NCI-H69 (cell line): ENCODE measurements at places on chromosomes 5 and 9.
A peak's percentile ranks its signal among the peaks of the same experiment; 100 is the strongest.

GRCh38 chr5:100832252-100833230 is 70.5 kb downstream of the ST8SIA4 start:
- DNase-seq = no peak

DNA sequence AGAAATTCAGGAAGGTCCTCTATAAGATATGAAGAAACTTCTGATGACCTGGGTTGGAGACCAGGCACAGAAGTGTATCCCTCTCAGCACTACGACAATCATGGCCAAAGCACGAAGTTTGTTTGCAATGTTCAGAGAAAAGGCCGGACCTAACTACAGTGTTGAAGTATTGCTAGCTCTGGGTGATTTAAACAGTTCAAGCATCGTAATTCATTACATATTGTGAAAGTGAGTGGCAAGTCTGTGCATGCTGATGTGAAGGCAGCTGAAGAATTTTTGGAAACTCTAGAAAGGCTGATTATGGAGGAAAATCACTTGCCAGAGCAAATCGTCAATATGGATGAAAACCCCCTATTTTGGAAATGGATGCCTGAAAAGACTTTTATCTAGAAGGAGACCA is 67.2 kb upstream of the PANK3 start:
- DNase-seq = no peak

DNA sequence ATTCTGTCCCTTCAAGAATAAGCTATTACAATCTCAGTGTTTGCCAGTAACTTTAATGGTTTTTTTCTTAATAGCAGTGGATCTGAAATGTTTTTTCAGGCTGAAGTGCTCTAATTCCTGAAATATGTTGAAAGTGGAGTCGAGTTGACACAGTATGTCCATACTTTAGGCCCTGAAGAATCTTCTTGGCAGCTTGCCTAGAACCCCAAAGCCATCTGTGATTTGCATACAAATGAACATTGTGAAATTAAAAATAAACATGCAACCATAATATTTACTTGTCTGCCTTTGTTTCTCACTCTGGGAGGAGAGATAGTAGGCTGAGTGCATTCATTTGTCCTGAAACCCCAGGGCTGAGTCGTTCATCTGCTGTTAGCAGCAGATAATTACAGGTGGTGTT is 152.7 kb downstream of the ADCY2 start:
- DNase-seq = peak; percentile 45

DNA sequence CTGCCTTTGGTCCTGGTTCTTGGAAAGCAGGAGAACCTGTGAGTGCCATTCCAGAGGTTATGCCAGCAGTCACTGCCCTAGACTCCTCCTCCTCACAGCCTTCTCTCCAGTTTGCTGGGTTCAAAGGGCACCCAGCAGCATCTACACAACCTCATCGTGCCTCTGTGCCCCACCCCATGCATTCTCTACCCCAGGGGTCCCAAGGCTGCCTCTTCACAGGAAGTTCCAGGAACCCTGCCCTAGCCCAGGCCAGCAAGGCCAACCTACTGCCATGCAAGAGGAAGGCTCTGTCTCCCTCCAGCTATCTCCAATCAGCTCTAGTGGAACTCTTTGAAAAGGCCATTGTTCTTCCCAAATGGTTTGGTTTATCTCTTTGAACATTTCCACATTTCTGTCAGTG is 21.2 kb downstream of the ENC1 start:
- no peak for DNase-seq

DNA sequence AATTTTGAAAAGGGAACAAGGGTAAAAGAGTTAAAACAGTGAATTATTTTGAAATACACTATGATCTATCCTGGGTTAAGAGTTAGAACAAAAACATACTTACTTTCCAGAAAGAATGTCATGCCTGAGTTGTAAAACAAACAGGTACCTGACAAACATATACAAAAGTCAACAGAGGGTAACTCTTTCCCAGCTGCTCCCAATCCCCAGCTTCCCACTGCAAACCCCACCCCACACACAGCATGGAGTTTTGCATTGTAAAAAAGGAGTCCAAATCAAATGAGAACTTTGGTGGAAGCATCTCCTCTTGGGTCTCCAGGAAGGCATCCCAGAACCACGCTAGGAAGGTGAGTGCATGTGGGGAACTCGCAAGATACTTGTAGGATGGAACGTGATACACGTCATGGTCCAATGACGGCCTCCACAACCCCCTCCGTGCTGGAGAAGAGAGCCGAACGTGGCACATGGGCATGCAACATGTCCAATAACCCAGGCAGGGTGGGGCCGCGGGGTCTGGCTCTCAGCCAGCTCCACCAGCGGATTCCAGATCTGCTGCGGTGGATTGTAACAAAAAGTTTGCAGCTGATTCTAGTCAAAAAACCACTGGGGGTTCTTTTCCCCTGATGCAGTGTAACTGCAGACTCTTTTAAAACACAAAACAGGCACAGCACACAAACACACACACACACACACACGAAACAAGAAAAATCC is 55.8 kb downstream of the EPB41L4B start:
- peak; percentile 92 for DNase-seq

DNA sequence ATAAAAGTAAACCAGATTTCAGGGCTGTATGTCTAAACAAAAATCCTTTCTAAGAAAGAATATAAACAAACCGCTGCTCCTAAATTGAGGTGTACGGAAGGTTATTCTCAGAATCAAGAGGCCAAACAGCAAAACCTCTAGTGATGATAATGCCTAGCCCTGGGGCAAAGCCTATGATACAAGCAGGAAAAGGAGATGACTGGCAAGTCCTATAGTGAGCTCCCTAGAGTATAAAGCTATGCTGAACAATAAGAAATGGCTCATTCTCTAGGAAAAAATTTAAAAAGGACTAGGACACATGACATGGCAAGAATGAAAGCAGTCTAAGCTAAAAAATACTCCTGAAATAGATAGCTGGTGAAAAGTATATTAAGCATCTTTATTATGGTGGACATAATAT is 187.1 kb downstream of the BNC2 start:
- peak; percentile 70 for DNase-seq

GRCh38 chr5:176420972-176421544 is 4.7 kb upstream of the CLTB start:
- no peak for DNase-seq

- DNase-seq = no peak
Observed at GRCh38 chr5:133106761-133107572, 55.2 kb downstream of the HSPA4 start.

DNA sequence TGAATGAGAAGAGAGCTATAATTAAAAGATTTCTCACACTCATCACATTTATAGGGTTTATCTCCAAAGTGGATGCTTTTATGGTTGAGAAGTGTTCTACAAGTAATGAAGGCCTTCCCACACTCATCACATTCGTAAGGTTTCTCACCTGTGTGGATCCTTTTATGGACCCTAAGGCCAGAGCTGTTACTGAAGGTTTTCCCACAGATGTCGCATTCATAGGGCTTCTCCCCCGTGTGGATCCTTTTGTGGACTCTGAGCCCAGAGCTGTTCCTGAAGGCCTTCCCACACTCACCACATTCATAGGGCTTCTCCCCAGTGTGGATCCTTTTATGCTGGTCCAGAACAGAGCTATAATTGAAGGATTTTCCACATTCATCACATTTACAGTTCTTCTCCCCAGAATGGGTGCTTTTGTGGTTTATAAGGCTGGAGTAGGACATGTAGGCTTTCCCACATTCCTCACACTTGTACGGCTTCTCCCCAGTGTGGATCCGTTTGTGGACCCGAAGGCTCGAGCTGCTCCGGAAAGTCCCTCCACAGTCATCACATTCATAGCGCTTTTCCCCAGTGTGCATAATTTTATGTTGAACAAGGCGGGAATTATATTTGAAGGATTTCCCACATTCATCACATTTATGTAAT is 10.5 kb downstream of the ZFP62 start:
- DNase-seq = no peak

- DNase-seq = peak; percentile 75
Observed at GRCh38 chr9:81552581-81552991, 136.8 kb downstream of the TLE1 start.

- DNase-seq = no peak
Observed at GRCh38 chr5:33527696-33528095, 86.9 kb downstream of the TARS1 start.

DNA sequence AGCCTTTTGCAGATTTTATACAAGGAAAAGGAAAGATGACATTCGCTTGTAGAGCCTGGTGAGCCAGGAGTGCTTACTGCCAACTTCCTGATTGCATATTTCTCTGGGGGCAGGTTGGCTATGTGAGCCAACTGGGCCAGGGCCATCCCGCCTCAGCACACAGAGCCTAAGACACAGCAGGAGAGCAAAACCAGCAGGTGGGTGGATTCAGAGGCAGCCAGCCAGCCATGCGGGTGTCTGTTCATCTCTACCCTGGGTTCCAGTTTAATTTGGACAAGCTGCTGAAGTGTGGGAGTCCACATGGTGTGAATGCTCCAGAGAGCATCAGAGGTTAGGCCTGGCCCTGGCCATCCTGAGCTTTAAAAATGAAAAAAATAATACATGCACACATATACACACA is 291.4 kb downstream of the ARHGEF28 start:
- peak; percentile 97 for DNase-seq

DNA sequence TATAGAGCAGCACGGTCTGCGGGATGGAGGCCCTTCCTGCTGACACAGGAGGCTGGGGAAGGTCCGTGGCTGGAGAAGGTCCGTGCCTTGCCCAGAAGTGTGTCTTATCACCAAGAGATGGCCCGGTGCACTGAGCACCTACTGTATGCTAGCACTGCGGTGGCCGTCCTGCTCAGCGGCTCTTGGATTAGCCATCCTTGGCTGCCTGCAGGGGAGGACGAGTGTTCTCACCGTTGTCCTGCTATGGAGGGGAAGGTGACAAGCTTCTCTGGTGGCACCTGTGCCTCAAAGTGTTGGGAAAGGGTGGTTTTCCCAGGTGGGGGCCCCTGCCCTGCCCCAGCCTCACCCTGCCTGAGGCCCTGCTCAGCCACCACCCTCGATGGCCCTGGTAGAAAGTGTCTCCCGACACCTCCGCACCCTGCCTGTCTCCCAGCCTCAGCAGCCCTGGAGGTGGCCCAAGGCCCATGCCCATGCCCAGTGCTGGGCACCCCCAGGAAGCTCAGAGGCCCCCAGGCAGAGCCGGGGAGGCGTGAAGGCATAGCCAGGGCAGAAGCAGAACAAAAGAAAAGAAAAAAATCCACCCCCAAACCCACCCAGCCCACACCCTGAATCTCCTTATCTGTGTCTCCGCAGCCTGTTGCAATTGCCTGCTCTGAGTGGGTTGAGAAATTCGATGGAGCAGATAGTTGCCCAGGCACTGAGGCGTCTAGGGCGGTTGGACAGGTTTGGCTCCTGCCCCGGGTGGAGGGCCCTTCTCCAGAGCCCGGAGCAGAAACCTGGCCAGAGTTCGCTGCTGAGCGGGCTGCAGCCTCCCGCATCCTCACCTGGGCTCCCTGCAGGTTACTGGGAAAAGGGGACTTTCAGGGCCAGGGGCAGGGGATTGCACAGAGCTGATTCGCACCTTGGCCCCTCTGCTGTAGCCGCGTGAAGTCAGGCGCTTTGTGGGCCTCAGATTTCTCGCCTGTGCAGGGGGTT is 30.5 kb downstream of the RXRA start:
- DNase-seq = no peak

DNA sequence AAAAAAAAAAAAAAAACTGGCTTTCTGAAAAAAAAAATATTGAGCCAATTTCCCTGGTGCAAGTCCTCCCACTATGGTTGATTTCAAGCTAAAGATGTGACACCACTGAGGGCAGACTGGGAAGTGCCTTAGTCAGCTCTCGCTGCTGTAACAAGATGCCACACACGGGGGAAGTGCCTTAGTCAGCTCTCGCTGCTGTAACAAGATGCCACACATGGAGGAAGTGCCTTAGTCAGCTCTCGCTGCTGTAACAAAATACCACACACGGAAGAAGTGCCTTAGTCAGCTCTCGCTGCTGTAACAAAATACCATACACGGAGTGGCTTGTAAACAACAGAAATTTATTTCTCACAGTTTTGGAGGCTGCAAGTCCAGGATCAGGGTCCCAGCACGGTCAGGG is 23.4 kb downstream of the BTNL9 start:
- DNase-seq = no peak

- DNase-seq = peak; percentile 38
Observed at GRCh38 chr9:37295796-37296195, 126.7 kb upstream of the GRHPR start.

- no peak for DNase-seq
Observed at GRCh38 chr9:37922363-37923117, 18.6 kb upstream of the SLC25A51 start.

DNA sequence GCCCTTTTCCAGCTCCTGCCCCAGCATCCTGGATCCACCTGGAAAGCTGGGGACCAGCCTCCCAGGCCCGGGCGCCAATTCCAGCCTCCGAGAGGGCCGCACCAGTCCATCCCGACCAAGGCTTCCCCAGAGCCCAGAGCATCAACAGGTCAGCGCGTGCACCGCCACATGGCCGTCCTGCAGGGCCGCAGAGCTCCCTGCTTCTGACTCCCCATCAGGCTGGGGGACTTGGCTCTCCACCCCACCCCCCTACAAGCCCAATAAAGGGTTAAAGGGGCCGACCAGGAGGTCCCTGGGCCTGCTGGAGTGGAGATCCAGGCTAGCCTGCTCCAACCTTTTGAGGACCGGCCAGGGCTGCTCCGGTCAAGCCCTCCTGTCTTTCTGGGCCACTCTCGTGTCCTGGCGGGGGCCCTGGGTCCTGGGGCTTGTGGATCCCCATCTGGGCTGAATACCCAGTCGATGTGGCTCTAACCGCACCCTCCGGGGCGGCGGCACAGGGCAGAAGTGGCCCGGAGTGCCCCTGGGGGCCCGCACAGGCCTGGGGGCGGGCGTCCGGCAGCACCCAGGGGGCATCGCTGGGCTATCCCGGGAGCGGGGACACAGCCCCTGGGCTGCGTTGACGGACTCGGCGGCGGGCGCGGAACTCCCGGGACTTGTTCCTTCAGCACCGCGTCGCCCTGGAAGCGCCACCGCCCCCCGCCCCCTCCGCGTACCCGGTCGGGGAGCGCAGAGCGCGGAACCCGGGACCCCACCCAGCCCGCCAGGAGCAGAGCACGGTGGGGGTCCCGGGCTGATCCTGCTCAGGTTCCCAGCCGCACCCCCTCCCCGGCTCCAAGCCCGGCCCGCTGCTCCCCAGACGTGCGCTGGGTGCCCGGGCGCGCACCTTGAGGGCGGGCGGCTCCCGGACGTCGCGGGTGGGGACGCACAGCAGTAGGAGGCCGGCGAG is 590 bp downstream of the ENTPD2 start:
- peak; percentile 74 for DNase-seq

- DNase-seq = no peak
Observed at GRCh38 chr9:112234779-112235178, 59.7 kb upstream of the SUSD1 start.

- no peak for DNase-seq
Observed at GRCh38 chr5:84239494-84239893, 145.2 kb downstream of the EDIL3 start.

DNA sequence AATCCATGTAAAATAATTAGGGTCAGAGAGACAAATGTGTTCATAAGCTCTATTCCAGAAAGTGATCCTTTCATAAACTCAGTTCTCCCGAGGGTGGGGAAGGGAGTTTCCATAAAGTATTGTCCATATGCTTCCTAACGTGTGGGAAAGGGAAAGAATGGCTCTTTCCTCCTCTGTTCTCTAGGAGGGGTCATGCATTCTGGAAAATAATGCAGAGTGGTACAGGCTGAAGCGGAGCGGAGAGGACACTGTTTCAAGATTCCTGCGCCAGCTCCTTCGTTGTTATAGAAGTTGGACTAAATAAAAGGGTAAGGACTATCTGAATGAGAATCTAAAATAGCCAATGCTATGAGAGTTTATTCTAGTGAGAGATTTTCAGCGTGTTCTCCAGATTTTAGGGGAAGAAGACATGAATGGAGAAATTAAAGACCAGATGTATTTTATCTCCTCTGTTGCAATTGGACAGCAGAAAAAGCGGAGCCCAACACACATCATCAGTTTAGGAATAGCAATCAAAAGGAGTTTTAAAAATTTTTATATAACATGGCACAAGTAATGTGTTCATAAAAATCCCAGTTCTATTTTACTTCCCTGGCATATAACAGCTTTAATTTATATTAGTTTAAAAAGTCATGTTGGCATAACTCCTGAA is 166.9 kb upstream of the MPDZ start:
- DNase-seq = peak; percentile 67
